Activated gamma-delta T cell treated with anti-CD3 and anti-CD28 coated beads, Interleukin-2, amount 50 U/mL, for 16 hours (primary cell): ENCODE measurements at places on chromosomes 7 and 10.

DNA sequence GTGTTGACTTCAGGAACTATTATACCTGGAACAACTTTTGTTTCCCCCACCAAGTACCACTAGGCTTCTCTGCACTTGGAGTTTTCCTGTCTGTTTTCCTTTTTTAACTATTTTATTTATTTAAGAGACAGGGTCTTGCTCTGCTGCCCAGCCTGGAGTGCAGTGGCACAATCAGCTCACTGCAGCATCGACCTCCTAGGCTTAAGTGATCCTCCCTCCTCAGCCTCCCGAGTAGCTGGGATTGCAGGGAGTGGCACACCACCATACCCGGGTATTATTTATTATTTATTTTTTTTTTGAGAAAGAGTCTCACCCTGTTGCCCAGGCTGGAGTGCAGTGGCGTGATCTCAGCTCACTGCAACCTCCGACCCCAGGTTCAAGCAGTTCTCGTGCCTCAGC, 2.1 kb upstream of the GIGYF1 start:
- DNase-seq, result no peak

- no peak for DNase-seq
Observed at GRCh38 chr7:604884-605531, 85.4 kb upstream of the PDGFA start.

- DNase-seq, result no peak
Observed at GRCh38 chr10:72242675-72243074, 26.6 kb upstream of the ASCC1 start.

- DNase-seq, result no peak
Observed at GRCh38 chr7:156950381-156950858, 908 bp downstream of the NOM1 start.

DNA sequence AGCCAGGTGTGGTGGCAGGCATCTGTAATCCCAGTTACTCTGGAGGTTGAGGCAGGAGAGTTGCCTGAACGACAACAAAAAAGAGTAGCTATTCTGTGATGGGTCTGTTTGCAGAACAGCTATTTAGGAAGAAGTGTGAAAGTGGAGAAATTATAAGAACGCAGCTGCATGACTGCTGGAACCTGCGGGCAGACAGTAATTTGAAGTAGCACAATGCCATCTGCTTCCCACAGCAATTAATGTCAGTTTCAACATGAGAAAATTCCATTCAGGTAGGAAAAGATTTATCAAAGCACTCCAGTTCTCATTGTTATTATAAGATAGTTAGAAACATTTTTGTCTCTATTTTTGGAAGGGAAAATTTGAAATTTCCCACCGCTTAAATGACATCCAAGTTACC, 21.5 kb downstream of the LAMB1 start:
- no peak for DNase-seq

DNA sequence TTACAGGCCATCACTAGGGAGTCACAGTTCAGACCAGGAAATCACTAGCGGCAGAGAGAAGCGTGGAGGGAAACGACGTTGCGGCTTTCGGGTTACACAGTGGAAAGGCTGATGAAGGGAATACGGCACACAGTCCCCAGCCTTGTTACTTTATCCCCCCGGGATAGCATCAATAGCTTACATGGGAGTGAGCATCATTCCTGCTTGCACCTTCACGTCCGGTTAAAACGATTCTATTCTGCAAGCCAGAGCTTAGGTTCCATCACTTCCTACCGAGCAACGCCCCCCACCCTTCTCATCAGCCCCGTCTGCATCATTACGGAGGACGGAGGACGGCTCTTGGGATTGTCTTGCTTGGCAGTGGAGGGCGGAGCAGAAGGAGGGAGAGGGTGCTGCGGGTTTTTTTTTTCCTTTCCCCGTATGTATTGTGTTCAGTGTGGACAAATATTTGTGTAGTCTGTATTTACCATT, 124.9 kb downstream of the CLEC2L start:
- DNase-seq, result no peak

GRCh38 chr10:8910314-8910713, 855.8 kb downstream of the GATA3 start:
- DNase-seq, result no peak

DNA sequence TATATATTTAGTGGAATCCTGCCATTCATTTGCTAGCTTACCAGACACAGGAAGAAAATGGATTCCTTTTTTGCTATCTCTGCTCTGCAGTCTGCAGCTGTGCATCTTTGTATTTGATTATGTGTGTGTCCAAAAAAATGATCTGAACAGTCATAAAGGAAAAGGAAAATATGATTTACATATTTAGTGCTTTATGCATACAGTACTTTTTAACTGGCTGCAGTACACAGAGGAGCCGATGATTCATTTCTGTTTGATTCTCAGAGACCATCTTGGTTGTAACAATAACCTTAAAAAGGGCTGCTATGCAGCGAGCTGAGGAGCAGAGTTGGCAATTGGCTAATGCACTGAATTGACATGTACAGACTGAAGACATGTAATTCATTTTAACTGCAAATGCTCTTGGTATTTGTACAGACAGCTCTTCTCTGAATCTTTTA, 151.3 kb upstream of the FZD1 start:
- no peak for DNase-seq

- DNase-seq, result no peak
Observed at GRCh38 chr10:73983096-73984047, 14.5 kb upstream of the VCL start.

DNA sequence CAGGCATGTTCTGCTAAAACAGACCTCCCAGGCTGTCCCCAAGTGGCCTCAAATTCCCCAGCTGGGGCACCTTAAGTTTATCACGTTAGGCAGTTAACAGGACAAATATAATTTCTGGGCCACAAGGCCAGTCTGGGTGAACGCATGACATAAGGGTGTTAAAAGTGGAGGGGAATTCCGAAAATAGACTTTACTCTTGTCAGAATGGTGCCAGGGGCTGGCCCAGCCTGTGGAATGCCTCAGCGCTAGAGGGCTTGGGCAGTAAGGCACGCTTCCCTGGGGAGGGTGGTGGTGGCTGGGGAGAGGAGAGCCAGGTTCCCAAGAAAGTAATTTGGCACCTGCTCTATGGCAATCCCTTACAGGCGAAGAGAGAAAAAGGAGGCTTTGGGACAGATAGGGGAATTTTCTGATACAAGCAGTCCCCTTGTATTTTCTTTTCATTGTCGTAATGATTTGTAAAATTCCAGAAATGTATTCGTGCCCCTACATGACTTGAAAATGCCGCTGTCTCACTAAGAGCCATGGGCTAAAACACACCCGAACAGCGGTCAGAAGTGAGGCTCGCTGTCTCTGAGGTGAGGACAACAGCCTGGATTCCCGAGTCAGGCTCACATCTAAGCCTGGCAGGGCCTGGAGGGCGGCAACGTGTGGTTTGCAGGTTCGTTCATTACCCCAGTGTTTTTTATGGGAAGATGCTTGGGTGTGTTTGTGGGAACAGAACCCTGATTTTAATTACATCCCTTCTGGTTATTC, 463.2 kb upstream of the GALNT17 start:
- DNase-seq, result no peak

DNA sequence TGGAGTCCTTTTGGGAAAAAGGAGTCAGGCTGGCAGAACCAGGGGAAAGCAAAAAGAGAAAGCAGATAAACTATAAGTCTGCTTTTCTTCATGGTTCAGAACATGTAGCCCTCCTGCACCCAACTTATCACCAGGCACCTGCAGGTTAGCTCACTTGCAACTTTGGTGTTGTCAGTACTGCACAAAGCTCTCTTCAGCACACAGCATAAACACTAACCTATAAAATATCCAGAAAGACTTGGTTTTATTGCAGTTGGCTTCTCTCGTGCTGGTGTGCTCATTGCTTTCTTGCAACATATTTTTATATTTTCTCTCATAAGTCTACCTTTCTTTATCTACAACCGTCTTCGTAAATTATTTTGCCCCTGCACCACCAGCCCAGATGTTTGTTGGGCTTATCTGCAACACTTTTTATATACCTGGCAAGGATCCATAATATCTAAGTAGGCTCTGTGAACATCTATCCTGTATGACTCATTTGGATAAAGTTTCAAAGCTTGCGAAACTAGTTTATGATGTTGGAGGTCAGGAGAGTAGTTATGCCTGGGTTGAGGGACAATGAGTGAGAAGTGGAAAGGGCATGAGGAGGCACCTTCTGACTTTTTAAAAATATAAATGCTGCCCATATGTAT, 164.6 kb downstream of the ANKRD30A start:
- DNase-seq, result no peak

GRCh38 chr7:3380886-3381685, 80.0 kb downstream of the SDK1 start:
- DNase-seq, result no peak

DNA sequence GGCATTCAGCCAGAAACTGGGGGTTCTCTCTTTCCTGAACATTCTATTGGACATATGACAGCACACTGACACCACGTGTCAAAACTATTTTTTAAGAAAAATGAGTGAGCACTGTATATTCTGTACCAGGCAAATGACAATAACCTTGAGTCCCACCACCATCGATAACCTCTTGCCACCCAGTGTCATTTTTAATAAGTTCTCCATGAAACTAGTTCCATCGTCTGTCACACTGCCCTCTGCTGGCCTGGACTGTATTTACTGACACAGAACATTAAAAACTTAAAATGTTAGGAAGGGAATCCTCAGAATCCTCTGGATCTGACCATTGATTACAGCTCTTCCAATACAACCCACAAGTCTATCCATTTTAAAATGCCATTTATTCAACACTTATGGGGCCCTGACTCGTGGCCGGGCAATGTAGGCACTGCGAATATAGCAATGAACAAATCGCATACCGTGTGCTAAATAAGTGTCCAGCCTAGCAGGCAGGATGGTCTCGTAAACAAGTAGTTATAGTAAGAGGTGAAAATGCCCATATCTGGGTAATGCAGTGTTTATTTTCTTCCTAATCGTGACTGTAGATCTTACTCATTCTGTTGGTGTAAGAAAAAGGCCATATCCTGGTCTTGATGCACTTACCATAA, 35.9 kb upstream of the CACNB2 start:
- DNase-seq, result no peak

GRCh38 chr10:122279725-122280141, 8.6 kb downstream of the BTBD16 start:
- DNase-seq, result no peak

GRCh38 chr10:123506455-123506854, 159.7 kb upstream of the GPR26 start:
- no peak for DNase-seq
